Upper lobe of right lung (tissue), 1 donor: ENCODE measurements at places on chromosomes 5 and 9. TPM values are rescaled to one million over a fixed set of nuclear protein-coding genes. Genes with fewer than 3 reads are reported as not detected.

DNA sequence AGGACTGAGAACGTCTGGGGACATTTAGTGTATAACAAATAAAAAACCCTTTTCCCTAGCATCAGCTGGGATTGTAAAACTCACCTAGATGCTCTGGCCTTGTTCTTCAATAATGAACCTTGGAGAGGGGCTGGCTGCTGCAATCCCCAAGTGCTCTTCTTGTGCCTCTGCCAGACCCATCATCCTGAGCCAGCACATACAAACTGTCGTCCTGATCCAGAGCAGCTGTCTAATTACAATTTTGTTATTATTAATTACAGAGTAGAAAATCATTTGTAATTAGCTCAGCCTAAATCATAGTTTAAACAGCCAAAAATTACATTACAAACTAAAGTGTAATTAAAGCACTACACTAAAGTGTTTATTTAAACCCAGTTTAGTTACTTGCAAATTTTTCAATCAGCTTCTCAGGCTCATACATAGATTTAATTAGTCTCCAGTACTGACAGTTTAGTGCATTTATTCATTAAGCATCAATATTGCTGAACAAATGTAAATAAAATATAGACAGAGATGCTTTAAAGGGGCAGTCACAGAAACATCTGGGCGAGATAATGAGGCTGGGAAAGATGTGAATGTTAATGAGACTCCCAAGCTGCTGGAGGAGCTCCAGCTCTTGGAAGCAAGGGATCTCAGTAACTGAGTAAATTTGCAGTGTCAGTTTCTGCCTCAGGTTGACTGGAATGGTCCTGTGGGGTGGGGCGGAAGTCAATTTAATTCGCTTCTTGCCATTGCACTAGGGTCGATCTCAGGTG is 632.3 kb upstream of the TLE4 start:
- DNase-seq = no peak
- H3K4me3 ChIP-seq = no peak overlapping the region
- no peaks in the 10 kb centered on the region for H3K4me1 ChIP-seq

- H3K27me3 ChIP-seq = no peaks in the 10 kb centered on the region
- no peaks in the 10 kb centered on the region for H3K4me1 ChIP-seq
- H3K4me3 ChIP-seq = no peak overlapping the region
- H3K27ac ChIP-seq = no peak overlapping the region
Observed at GRCh38 chr9:136596630-136597031, 50.8 kb upstream of the NOTCH1 start.

GRCh38 chr9:95167998-95168397 is 149.5 kb downstream of the FANCC start:
- H3K4me3 ChIP-seq = no peak overlapping the region
- H3K36me3 ChIP-seq = no peaks in the 10 kb centered on the region
- peaks cover 6% of the 10 kb centered on the region for H3K4me1 ChIP-seq
- DNase-seq = no peak
- H3K27me3 ChIP-seq = no peaks in the 10 kb centered on the region

DNA sequence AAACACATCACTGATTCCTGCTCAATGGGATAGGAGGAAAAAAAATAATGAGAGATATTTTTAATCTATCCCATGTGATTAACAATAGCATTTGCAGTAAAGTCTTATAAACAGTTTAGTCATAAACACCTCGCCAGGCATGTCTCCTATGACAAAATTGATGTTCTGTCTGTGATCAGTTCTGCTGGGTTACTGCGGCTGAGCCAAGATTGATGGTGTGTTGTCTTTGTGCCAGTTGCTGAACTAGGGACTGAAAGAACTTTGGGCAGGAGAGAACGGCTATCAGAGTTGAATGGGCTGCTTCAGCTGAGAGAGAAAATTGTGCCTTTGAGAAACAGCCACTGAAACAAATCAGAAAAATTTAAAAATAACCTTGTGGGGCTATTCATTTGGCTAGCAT is 37.3 kb upstream of the MAMDC2 start:
- H3K4me1 ChIP-seq = no peaks in the 10 kb centered on the region
- H3K27ac ChIP-seq = no peak overlapping the region
- DNase-seq = no peak
- H3K4me3 ChIP-seq = no peak overlapping the region
- H3K36me3 ChIP-seq = no peaks in the 10 kb centered on the region

Gene ADGRD2
- total RNA-seq = not detected

Gene GABRA1
- total RNA-seq = not detected

Gene ALDH1A1
- total RNA-seq = 212 TPM

Gene SLC34A3
- total RNA-seq = 0.23 TPM
